Central memory CD8-positive, alpha-beta T cell (primary cell): ENCODE measurements at places on chromosomes 2 and 18.

DNA sequence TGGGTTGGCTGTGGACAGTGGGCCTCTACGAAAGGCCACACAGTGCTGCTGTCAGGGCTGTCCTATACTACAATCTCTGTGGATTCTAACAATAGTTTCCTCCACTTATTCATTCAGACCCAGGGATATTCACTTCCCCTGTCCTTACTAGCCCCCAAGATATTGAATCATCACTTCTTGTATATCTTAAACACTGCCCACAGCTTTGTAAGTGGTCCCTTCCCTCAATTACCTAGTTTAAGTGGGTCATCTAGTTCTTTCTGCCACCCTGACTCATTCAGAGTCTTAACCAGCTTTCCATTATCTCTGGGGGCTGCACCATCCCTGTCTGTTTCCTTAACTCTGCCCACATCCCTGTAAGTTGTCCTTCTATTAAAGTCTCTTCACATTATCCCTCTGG is 69.2 kb downstream of the CD28 start:
- no peak for DNase-seq

DNA sequence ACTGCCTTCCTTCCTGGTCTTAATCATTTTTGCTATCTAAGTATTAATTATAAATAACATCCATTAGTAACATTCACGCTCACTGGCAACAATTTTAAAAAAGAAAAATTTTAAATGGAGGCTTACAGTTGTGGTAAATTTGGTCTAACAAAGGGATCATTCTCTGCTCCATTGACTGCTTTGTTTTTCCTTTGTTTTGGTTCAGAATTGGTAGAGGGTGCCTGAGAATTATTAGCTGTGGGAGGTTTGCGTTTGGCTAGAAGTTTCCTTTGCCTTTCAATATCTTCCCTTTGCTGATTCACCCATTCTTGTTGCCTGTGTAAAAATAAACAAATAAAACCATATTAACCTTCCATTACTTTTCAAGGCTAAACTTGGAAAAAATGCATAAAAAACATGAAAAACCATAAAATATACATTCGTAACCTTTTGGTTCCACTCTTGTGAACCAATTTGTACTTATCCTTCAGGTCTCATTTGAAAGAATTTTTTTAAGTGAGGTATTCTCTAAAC is 114.6 kb downstream of the TLK1 start:
- no peak for DNase-seq

GRCh38 chr2:121828281-121828731 is 72.9 kb downstream of the TSN start:
- DNase-seq: no peak

DNA sequence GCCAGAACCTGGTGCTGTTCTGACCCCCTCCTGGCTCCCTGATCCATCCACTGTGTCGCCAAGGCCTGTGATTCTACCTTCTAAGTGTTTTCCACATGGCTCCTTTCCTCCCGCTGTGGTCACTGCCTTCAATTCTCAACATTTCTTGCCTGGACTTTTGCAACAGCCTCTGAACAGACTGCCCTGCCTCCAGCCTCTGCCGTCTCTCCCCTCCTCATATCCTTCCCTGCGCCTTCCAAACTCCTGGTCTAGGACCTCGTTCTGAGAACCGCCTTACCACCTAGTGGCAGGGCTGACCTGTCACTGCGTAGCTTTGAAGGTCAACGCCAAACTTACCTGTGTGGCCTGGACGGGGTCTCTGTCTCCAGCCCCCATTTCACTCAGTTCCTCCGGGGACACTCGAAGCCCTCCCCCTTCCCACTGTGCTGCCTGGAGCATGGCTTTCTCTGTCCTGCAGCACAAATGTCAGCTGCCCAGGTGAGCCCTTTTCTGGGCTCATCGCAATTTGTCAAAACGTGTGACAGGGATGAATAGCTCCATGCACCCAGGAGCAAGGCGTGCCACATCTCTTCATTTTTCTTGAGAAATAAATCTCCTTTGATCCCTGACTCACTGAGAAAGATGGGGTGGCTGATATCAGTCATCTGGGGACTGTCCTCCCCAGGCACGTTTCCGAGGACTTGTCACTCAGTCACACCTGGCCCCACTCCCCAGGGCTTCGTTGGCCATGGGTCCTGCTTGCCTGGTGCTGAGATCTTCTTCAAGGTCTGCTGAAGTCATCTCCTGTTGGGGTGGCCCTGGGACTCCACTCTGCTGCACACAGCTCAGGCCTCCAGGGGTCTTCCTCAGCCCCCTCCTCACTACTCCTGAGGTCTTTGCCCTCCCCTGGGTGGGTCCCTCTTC is 46.7 kb downstream of the LDLRAD4 start:
- DNase-seq: no peak
